ELR (cell line): ENCODE measurements at places on chromosomes 5 and 9.

DNA sequence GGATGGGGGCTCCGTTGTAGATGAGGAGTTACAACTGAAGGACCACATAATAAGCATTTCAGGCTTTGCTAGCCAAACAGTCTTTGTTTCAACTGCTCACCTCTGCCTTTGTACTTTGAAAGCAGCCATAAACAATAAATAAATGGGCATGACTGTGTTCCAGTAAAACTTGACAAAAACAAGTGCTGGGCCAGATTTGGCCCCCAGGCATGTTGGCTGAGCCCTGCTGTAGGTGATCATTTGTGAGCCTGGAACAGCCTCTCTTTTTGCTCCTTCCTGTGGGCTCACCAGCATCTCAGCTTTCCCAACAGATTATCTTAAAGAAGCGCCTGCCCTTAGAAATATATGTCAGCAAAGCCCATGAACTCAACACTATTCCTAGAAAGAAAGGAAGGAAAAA, 149.4 kb downstream of the GOLPH3 start:
- DNase-seq, result no peak

DNA sequence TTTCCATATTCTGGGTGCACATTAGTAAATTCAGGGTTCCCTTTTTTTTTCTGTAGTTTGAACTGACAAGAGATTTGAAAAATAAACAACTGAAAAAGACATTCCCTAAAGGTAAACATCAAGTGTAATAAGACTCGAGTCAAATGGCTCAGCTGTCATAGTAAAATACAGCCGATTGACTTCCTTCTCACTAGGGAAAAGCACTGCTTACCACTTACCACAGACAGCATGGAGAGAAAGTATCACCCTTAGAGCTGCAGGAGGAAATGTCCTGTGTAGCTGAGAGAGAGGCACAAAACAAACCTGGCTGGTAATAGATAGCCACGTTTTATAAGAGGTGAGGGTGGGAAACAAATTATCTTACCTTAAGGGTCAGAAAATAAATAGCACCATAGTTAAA, 12.1 kb upstream of the DMAC1 start:
- DNase-seq, result no peak

DNA sequence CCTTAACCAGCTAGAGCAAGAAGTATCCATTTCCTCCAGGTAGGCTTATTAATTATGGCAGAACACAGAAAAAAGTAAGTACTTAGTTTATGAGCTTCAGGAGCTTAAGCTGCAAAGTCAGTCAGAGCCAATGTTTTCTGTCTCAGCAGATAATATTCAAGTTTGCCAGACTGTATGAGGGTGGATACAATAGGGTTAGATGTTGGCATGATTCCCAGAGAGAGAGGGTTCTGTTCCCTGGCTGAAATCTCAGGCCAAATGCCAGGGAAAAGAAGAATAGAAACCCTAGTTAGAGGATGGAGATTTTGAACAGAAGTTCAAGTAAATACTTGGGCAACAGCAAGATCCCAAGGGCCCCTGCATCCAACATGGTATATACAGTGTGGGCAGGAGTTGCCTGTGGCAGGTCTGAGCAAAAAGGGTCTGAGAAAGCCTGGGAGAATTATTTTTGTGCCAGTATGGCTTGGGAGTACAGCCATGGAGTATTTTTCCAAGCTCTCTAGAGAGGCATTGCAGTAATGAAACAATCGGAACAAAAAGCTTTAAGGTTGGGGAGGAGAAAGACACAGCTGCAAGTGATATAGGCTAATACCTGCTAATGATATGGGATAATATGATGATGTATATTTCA, 31.0 kb upstream of the ISOC1 start:
- no peak for DNase-seq

GRCh38 chr5:80092486-80093107, 57.4 kb downstream of the THBS4 start:
- DNase-seq, result no peak

- DNase-seq, result peak; percentile 54
Measured at GRCh38 chr5:33734537-33734936, 157.3 kb downstream of the ADAMTS12 start.

- DNase-seq, result no peak
Measured at GRCh38 chr5:40406741-40407211, 272.9 kb upstream of the PTGER4 start.

DNA sequence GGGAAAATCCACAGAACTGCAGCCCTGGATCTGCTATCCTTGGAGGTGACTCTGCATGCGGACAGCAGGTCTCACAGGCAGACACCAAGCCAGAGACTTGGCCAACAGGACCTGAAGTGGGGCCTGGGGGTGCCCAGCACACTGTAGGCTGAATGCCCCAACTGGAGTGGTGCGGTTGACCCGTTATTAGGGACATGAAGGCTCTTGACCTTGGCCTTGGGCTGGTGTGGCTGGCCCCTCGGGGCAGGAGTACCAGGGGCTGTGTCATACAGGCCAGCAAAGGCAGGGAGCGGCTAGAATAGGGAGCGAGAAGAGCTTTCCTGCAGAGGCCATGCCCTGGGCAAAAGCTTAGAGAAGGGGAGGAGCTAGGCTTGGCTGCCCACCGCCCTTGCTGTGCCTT, 153.2 kb upstream of the MVB12B start:
- DNase-seq, result no peak

GRCh38 chr5:9625286-9625685, 4.9 kb downstream of the TAS2R1 start:
- no peak for DNase-seq

DNA sequence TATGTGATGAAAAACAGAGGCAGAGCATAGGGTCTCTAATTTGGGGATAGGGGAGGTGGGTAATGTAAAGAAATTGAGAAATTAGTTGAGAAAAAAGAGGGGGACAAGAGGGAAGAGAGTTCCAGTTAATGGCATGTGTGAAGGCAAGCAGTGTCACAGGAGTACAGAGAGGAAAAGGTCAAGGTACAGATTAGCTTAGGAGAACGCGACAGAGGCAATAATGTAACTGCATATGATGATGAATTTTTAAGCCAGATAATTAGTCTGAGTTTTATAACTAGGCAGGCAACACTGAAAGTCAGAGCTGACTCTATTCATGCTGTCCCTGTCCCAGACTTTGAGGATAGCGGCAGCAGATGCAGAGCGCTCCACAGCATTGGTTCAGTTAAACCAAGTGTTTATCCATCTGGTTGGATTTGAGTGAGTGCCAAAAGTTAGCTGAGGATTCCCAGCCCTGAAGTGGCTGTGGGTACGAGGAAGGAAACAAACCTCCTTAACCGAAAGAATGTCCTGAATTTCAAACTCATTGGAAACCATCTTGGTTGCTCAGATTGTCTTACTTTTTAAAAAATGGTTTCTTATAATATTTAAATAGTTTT, 315.2 kb downstream of the ARHGAP26 start:
- DNase-seq, result no peak

GRCh38 chr9:82722051-82722450, 340.9 kb downstream of the RASEF start:
- no peak for DNase-seq

DNA sequence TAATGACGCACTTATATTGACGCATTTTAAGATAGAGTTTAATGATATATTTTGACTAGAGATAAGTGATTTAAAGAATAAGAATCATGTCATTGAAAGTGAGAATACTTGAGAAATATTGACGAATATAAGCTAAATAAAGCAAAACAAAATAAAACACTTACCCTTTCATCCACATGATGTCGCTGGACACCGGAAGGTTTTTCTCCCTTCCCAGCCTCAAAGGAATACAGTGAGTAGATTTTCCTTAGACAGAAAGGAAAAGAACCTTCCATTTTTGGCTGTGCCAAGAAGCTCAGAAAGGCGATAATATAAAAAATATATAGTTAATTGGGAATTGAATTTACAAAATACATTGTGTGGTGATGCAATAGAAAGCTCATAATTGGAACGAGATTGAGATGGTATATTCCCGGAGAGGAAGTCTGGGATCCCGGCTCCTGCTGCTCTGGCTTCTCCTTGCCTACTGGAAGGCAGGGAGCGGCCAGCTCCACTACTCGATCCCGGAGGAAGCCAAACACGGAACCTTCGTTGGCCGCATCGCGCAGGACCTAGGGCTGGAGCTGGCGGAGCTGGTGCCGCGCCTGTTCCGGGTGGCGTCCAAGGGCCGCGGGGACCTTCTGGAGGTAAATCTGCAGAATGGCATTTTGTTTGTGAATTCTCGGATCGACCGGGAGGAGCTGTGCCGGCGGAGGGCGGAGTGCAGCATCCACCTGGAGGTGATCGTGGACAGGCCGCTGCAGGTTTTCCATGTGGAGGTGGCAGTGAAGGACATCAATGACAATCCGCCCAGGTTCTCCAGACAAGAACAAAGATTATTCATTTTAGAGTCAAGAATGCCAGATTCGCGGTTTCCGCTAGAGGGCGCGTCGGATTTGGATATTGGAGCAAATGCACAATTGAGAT, at the start of gene PCDHA5:
TSS of gene PCDHA5 (plus strand) at position 239 of the 906 bp plus-strand sequence.
- DNase-seq, result peak; percentile 48

DNA sequence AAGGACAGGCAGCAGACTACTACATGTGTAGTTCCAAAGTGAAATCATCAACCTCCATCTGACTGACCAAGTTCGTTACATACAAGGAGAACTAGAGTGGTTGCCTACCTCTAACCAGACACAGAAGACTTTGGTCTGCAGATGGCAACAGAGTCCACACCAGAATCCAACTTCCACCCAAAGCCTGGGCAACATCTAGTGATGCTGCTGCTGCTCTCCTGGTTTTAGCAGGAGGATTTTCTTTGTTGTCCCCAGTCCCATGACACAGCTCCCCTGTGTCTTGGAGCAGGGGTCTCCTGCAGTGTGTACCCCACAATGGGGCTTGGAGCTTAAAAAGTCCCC, 46.4 kb upstream of the APC start:
- DNase-seq, result no peak

DNA sequence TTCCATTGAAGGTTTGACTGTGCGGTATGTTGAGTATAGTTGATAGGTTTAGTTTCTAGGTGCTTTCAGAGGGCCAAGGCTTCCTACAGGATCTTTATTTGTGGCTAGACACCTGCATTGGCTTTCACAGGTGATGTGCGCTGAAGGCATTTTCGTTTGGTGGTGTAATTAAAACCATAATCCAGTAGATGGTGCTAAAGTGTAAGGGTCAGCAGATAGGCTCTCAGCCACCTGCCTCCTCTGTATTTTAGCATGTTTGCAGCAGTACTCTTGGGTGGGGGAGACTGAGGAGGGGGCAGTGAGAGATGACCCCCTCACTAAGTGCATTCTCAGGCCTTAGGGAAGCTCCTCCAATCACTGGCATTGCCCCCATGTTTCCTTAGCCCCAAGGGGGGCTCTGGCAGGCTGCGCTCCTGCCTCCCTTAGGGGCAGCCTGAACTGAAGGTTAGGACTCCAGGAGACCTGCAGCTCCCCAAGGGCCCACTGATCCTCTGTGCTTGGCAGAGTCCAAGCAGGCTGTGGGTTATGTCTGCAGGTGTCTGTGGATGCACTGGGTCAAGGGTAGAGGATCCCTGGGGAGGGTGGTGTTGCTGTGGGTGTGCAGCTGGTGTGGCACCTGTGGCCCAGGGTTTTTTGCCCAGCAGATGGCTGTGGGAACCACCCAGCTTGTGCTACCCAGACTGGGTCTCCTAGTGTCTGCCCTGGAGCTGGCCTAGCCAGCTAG, 23.4 kb downstream of the CDK20 start:
- peak; percentile 64 for DNase-seq

DNA sequence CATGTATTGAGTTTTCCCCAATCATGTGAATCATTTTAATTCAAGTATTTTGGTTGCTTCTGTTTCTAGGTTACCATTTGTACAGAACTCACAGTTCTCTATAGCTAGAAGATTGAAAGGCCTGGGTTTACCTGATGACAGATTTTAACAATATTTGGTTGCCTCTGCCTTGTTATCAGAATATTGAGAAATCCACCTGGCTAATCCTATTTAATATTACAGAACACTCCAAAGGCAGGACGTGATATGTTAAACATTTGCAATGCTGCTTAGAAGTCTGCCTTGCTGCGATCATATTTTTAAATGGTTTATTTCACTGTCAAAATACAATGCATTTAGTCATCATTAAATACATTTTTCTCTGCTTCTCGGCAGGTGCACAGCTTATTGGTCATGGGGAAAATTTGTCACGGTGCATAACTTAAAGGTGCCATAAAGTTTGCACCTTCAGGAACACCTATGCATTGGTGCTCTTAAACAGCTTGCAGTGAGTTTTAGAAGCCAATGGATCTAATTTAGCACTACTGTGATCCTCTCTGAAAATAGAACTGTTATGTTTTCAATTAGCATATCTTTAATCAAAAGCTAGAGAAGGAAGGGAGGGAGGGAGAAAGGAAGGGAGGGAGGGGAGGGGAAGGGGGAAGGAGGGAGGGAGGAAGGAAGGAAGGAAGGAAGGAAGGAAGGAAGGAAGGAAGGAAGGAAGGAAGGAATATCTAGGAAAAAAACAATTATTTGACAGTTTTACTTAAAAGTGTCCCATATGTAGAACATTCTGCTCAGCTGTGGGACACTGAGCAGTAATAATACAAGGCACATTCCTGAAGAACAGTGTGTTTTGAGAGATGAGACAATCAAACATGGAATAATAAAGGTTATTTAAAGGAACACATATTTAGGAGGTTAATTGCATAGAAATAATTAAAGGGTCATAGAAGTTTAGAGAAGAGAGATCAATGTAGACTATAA, 15.5 kb upstream of the DAPK1 start:
- no peak for DNase-seq

GRCh38 chr9:92970467-92970923, 23.2 kb downstream of the FGD3 start:
- DNase-seq, result peak; percentile 28

DNA sequence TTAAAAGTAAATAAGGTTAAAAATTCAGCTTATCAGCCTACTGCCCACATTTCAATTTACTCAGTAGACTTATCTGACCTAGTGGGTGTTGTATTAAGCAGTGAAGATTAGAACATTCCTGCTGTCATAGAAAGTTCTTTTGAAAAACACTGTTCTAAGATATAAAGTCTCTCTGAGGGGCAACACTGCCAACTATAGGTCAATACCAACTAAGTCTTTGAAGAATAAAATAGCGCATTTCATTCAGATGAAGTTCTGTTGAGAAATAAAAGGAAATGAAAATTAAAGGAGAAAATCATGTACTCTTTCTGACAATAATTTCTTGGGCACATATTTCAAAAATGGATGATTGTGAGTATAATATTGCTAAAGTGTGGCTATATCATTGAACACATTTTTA, 86.8 kb downstream of the PTPRD start:
- DNase-seq, result no peak

- no peak for DNase-seq
Measured at GRCh38 chr5:81633471-81633870, 117.4 kb downstream of the SSBP2 start.

- DNase-seq, result no peak
Measured at GRCh38 chr9:124843456-124844034, 9.7 kb upstream of the WDR38 start.

DNA sequence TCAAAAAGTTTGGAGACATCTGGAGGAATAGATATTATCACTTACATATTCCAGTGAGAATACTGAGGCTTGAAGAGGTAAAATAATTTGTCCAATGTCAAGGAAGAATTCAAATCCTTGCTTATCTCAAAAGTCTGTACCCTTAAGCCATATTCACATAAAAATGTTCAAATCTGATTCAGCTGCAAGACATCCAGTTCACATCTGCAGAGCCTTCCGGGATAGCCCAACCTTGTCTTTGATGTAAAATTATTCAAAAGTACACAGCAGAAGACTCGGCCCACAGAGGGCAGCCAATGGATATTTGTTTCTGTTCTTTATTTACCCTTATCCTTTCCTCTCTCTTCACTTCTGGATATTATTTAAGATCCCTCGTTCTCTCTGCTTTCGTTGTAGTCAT, 1183.8 kb upstream of the WWC1 start:
- DNase-seq, result no peak
